ENCODE measurements at places on chromosomes 3 and 15.

DNA sequence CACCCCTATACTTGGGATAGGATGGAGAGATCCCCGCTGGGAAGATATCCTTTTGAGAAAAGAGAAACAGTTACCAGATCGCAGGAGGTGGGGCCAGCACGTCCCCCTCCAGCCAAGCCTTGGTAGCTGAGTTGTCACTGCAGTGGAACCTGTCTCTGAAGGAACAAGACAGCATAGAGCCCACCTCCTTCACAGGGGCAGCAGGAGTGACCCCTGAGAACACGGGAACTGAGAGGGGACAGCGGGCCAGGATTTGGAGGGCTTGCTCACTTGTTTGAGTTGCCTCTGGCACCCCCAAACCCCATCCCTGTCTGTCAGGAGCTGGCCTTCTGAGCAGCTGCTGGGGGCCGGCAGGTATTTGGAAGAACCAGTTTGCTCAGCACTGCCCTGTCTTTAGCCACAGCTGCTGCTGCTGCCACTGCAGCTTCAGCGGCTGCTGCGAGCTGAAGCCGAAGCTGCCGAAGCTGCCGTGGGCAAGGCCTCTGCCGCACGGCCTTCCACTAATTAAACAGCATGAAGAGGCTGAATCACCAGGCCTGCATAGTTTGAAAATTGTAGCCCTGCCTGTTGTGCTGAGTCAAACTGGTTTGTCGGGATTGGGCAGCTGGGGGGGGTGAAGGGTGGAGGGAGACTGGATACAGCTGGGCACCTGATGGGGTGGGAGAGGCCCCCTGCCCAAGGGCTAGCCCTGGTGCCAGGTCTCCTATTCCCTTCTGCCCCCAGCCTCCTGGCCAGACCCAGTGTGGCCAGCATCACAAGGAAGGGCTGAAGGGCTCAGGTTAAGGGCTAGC is 4.0 kb downstream of the EPHB3 start:
- no peak for DNase-seq

DNA sequence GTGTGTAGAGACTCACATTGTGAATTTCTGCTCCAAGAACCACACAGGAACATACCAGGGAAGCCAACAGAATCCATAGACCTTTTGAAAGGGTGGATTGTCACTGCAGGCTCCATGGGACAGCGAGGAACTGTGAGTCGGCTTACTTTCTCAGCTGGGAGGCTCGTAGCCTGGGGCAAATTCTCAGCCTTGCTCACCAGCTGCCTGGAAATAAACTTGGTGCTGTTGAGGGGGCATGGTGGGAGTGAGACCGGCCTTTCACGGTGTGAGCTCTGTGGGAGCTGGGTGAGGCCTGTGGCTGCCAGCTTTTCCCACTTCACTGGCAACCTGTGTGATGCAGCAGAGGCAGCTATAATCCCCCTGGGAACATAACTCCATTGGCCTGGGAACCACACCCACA is 146.6 kb upstream of the P2RY1 start:
- no peak for DNase-seq

DNA sequence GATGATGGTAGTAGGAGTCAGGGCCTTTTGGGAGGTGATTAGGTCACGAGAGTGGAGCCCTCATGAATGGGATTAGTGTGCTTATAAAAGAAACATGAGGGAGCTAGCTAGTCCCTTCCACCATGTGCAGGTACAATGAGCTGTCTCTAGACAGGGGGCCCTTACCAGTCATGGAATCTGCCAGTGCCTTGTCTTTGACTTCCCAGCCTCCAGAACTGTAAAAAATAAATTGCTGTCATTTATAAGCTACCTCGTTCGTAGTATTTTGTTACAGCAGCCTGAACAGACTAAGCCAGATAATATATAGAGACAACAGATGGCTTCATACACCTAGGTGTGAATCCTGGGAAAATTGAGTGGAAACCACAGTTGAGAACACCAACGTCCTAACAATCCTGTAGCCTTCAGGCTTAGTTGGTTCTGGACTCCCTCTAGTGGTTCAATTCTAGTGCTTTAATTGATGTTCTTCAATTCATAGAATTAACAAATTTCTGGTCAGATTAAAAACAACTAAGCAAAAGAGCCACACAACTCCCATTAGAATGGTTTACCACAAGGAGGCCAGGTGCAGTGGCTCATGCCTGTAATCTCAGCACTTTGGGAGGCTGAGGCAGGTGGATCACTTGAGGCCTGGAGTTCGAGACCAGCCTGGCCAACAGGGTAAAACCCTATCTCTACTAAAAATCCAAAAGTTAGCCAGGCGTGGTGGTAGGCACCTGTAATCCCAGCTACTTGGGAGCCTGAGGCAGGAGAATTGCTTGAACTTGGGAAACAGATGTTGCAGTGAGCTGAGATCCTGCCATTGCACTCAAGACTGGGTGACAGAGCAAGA is 21.3 kb upstream of the GATM start:
- no peak for DNase-seq

DNA sequence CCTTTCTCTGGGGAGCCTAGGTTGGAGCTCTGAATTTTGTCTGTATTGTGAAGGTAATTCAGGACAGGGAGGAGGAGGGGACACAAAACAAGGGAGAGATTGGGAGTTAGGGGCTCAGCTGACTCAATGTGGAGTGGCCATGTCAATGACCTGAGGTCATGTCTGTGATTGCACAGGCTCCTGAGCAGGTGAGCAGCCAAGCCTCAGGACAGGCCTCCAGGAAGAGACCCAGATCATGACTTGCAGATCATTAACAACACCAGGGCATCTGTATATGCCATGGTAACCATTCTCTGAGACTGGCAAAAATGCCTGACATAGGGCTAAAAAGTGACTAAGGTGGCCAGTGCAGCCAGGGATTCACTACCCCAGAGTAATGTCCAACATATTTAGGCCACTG is 20.9 kb downstream of the ERICH6 start:
- no peak for DNase-seq

DNA sequence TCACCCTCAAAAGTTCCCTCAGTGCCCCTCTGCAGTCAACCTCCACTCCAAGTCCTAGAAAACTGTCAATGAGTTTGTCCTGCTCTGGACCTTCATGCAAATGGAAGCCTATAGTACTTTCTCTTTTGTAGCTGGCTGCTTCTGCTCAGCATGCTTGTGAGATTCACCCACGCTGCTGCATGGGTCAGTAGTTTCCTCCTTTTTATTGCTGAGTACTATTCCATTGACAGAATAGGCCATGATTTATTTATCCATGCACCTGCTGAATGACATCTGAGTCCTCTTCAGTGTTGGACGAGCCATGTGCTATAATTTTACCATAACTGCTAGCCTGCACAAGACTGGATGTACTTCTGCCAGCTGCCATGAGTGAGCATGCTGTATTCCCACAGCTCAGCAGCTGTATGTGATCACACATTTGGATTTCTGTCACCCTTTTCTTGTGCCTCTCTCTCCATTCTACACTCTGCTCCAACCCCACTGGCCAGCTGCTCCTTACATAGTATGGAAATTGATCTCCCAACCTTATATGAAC is 26.3 kb downstream of the CDCP1 start:
- DNase-seq = no peak

DNA sequence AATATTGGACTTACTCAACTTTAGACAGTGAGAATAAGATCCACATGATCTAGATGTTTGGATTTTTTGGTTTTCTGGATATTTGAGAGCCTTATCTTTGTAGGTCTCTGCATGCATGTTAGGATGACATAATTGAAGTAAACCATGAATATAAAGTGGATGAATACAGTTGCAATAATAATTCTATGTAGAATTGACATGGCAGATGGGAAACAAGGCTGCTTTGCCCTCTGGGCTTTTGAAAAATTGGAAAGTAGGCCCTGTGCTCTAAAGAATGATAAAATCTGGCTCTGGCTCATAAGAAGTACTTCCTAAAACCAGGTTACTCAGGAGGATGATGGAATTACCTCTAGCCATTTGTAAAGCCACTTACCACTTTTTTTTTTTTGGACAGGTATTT is 86.9 kb downstream of the ZNF609 start:
- DNase-seq = no peak

GRCh38 chr15:66172324-66172980 is 81.1 kb downstream of the MEGF11 start:
- DNase-seq = no peak

DNA sequence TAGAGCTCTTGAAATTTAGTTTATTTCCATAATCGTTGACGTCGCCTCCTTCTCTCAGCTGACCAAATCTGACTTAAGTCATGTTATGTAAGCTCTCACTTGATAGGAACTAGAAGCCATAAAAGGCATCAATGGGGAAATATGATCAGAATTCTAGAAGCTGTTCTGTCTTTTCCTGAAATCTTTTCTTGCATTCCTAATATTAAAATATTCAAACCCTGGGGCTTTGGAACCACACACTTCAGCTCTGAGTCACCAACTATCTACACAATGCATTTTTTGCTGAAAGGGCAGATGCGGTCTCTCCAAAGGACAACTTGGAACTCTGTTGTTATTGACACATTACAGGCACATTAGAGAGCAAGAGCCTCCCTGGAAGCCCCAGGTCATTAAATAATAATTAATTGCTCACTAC is 91.3 kb downstream of the LARS2 start:
- DNase-seq = no peak

GRCh38 chr15:68725736-68726135 is 95.0 kb downstream of the ANP32A start:
- no peak for DNase-seq

- no peak for DNase-seq
Measured at GRCh38 chr3:148711981-148712666, 14.4 kb downstream of the AGTR1 start.

- DNase-seq = no peak
Measured at GRCh38 chr3:195046441-195046840, 224.5 kb downstream of the XXYLT1 start.

DNA sequence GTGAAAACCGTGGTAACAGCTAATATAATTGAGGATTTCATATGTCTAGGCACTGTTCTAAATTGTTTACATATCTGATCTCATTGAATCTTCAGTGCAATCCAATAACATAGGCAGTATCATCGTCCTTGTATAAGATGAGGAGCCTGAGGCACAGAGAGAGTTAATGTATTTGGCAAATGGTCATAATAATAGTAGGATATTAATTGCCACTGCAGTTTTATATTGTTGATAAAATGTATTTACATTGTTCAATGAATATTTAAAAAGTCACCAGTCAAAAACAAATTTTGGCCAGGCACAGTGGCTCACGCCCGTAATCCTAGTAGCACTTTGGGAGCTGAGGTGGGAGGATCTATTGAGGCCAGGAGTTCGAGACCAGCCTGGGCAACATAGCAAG is 88.5 kb downstream of the EEFSEC start:
- no peak for DNase-seq

- no peak for DNase-seq
Measured at GRCh38 chr3:148816981-148817525, 10.6 kb upstream of the CPB1 start.

DNA sequence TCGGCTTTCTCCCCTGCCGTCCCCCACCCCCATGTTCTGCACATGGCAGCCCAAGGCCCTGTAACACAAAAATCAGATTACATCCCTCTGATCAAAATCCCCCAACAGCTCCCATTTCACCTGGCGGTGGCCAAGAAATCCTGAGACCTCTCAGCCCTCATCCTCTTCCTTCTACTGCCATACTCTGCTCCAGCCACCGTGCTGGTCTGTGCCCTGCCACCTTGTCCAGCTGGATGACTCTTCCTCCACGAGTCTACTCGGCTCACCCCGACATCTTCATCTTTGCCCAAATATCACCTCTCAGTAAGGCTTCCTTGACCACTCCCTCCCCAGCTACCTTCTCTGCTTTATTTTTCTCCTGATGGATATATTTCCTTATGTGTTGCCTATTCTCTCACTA is 3.1 kb downstream of the CCDC51 start:
- no peak for DNase-seq

GRCh38 chr3:62911526-62911925 is 36.3 kb upstream of the CADPS start:
- DNase-seq = no peak

GRCh38 chr3:138049157-138049919 is 39.4 kb downstream of the CLDN18 start:
- DNase-seq = no peak

DNA sequence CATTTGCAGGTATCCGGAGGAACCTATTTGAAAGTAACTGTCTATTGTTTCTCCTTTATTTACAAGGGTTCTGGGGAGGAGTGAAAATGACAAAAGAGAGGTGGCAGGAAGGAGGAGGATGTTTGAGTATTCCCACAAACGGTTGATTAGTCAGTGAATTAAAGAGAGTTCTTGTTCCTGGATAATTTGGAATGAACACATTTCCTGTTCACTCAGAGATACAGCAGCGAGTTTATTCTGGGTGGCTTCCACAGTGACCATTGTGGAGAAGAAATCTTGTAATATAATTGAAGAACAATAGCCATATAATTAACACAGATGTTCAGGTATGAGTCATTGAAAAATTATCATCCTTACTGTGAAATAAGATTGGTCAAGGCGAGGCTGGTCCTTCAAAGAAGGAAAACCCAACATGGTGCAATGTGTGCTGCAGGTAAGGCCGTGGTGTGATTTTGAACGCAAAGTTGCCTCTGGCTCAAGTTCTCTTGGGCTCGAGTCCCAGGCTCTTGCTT is 77.3 kb downstream of the NFKBIZ start:
- no peak for DNase-seq

- DNase-seq = no peak
Measured at GRCh38 chr15:56678571-56678970, 54.7 kb downstream of the ZNF280D start.

GRCh38 chr3:31227131-31227562 is 305.6 kb upstream of the STT3B start:
- no peak for DNase-seq

- no peak for DNase-seq
Measured at GRCh38 chr15:70054884-70055387, 42.8 kb downstream of the TLE3 start.

GRCh38 chr3:184687363-184688015 is 24.4 kb downstream of the MAGEF1 start:
- no peak for DNase-seq

GRCh38 chr3:146345900-146346299 is 95.0 kb upstream of the PLSCR4 start:
- DNase-seq = no peak

DNA sequence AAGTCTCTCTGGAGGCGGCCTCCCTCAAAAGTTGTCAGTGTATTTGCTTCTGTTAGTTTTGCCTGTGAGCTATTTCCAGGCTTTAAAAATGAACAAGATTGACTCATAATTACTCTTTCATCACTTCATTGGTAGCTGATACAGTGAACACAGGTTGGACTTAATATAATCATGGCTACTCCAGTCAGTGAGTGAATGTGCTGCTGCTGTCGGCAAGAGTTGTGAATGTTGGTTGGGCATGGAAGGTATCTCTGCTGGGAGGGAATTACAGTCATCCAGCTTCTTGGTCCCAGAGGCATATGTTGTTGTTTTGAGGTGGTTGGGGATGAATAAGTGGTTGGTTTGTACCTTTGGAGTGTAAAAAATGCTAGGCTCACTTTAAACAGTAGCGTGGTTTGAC is 11.5 kb downstream of the TCF12 start:
- DNase-seq = no peak

- DNase-seq = no peak
Measured at GRCh38 chr3:194585880-194586281, 47.3 kb downstream of the TMEM44 start.

Data from activated CD4-positive, alpha-beta T cell treated with anti-CD3 and anti-CD28 coated beads, Interleukin-2, amount 10 ng/mL, durations not matched to agents 24 days and 14 days (primary cell).